ENCODE measurements at places on chromosomes 4 and X.
A peak's percentile ranks its signal among the peaks of the same experiment; 100 is the strongest.

- DNase-seq, result no peak
These were observed 189.8 kb downstream of the PPP3CA start for GRCh38 chr4:101157415-101158133.

DNA sequence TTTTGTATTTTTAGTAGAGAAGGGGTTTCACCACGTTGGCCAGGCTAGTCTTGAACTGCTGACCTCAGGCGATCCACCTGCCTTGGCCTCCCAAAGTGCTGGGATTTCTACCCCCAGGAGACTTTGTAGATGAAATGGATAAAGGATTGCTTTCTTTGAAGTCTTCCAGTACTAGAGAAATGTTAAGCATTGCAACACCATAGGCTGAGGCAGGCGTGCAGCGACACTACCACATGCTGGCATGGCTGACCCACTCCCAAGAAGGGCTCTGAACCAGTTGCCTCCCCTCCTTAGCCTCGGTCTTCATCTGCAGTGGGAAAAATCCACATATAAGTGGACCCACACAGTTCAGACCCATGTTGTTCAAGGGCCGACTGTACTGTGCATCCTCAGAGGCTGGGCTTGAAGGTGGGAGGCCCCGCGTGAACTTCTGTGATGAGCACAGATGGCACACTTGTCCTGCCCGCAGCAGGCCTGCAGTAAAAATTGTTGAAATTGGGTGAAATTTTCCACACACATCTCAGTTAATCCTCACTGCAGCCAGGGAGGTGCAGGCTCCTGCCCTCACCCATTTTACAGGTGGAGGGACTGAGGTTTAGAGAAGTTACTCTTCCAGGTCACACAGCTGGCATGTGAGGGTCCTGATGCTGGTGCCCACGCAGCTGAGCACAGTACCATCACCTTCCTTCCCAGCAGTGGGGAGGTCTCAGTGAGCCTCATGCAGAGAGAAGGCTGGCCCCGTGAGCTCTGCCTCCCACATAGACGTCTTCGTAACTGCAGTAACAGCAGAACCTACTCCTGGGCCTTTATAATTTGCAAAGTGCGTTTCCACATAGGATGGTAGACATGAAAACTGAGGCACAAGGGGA lies 35.5 kb downstream of the HTRA3 start:
- DNase-seq, result no peak

DNA sequence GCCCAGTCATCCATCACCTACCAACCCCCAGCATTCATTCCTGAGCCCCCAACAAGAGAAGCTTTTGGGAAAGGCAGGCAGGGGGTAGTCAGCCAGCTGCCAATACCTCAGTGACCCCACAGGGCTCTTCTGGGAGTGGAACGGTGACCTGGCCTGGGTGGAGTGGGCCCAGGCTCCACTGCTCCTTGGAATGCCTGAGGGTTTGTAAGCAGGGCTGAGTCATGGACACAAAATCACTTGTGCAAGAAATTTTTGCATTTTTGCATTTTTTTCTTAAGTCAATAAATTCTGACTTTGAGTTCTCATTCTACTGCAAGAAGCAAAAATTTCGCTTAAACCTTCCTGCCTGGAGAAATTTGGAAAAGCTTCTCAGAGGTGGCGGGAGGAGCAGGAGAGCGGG lies 18.5 kb downstream of the SORCS2 start:
- DNase-seq, result no peak

DNA sequence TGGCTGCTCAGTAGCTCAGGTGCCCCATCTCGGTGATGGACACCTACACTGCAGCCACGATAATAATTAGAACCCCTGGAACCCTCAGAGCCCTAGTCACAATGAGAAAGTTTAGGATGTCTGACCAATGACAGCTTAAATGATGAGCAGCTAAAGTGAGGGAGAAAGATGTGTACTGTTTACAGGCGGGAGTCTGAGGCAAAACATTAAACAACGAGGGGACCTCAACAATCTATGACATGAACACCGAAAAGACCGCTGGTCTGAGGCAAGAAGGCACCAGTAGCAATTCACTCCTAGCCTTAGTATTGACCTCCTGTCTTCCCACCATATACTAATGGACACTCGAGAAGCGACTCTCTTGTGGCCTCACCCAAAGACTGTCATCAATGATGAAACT lies 369.5 kb upstream of the SMIM31 start:
- DNase-seq, result no peak

- DNase-seq, result peak; percentile 91
These were observed 7.6 kb downstream of the FABP2 start for GRCh38 chr4:119314356-119314755.

DNA sequence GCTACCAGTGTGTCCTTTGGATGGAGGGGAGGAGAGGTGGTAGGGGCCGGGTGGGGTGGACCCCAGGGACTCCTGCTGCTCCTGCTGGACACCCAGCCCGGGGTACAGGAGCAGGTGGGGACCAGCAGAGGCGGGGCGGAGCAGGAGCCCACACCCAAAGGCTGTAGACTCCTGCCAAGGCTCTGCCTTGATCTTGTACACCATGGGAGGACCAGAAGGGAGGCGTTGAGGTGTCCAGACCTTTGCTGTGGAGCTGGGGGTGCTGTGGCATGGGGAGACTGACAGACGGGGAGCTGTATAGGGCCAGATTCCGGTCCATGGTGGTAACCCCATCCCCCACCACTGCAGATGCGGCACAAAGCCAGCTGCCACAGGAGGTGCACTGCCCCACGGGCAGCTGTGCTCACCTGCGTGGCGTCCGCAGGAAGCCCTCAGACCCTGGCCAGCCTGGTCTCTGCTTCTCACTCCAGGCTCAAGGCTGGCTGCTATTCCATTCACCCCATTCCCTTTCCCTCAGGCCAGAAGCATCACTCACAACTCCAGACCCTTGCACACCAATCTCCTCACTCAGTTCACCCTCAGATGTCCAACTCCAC lies 5.0 kb upstream of the SLC26A1 start:
- DNase-seq, result no peak

Data from spinal cord (tissue), 10 donors.